ENCODE measurements at places on chromosomes 2 and 18.

DNA sequence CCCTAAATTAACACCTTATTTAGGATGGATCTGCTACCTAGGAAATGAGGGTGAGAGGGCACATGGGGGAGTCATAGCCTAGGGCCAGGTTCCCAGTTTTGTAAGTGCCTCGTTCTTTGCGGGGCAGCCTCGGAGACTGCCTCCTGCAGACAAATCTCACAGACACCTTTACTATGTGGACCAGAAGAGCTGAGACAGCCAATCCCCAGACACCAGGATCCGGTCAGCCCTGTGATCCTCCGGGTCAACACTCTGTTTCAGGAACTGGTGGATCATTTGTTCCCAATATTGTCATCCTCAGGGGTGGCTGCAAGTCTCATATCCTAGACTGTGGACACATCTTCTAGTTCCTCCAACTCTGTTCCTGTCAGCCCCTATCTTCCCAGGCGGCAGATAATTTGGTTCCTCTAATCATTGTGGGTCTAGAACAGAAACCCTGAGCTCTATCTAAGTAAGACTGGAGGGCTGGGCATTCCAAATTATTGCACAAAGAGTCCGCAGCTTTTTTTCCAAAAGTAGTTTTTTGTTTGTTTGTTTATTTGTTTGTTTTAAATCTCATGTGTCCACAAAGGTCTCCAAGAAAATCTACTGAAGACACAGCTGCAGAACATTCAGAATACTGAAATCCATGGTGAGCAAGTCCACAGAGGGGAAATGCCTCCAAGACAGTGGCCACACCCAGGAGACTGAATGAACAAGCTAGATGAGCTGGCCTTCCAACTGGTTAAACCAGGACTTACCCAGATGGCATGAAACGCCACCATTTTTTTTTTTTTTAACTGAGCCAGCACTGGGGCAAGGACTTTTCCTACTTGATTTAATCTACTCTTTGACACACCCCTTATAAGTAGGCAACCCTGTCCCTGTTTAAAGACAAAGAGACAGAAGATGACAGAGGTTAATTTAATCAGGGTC is 6.2 kb upstream of the GDF7 start:
- DNase-seq: no peak

DNA sequence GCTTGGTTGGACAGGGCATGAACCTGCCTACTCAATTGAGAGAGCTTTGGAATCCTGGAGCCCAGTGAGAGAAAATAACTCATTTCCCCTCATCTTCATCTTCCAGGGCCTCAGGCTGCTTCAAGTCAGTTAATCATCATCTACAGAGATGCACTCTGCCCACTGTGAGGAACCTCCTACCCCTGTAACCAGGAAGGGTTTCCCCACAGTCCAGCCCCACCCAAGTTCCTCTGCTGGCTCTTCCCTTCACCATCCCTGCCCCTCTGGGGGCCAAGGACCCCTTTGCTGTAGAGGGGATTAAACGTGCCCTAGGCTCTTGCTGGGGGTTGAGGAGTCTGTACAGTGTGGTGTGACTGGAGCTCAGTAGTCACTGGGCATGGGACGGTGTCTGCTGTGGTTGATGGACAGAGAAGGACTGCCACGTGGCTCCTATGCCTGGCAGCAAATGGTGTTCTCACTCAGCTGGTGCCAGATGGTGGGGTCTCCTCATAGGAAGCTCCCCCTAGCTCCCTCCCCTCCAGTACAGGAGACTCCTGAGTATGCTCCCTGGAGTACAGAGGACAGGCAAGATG is 29.5 kb upstream of the LGALSL start:
- DNase-seq: no peak

- DNase-seq: no peak
Measured at GRCh38 chr2:221423210-221423804, 148.8 kb downstream of the EPHA4 start.

GRCh38 chr2:1305342-1306013 is 107.8 kb upstream of the TPO start:
- no peak for DNase-seq

- no peak for DNase-seq
Measured at GRCh38 chr18:14075196-14075595, 57.0 kb downstream of the ZNF519 start.

DNA sequence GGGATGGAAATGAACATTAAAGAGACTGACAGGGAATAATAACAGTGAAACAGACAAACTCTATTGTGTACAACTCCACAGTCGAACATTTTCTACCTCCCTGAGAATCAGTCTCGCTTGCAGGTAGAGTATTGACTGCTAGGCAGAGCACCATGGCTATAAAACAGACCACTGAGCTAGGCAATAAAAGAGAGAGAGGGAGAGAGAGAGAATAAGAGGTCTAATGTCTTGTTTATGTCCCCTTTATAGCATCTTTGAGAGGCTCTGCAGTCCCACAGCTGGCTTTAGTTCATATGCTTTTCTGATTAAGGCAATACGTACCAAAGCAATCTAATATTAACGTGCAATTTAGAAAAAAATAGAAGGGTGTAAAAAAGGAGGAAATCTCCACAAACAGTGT is 652.6 kb downstream of the NRXN1 start:
- DNase-seq: no peak

- DNase-seq: no peak
Measured at GRCh38 chr2:168147830-168148794, 99.3 kb downstream of the STK39 start.

GRCh38 chr2:47905386-47906156 is 727 bp downstream of the FBXO11 start:
- peak; percentile 23 for DNase-seq

- DNase-seq: no peak
Measured at GRCh38 chr2:57981083-57981768, 65.4 kb upstream of the VRK2 start.

DNA sequence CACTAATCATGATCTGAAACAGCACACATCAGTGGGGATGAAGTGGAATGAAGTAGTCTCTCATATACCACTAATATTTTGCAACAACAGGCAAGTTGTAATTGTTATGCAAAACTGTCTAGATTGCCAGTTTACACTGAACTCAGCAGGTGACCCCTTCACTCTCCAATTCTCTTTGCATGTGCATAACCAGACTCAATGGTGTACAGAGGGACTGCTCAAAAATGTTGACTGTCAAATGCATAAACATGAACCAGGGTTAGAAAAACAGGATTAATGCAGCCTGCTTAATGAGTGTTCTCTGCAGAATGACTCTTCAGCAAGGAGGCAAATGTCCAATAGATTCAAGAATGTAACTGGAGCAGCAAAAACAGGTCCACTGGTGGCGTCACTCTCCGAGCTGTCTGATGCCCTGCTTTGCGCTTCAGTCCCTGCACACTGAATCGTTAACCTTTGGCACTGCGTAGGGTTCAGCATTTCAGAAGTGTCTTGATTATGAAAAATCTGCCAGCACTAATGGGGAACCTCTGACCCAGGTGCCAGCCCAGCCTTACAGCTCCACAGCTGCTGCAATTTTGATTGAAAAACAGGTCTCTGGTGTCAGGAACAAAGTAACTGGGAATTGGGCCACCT is 209.3 kb downstream of the TDRD15 start:
- DNase-seq: no peak

- no peak for DNase-seq
Measured at GRCh38 chr2:53498210-53498609, 269.4 kb upstream of the CHAC2 start.

- no peak for DNase-seq
Measured at GRCh38 chr2:13768274-13768673, 864.2 kb upstream of the LRATD1 start.

DNA sequence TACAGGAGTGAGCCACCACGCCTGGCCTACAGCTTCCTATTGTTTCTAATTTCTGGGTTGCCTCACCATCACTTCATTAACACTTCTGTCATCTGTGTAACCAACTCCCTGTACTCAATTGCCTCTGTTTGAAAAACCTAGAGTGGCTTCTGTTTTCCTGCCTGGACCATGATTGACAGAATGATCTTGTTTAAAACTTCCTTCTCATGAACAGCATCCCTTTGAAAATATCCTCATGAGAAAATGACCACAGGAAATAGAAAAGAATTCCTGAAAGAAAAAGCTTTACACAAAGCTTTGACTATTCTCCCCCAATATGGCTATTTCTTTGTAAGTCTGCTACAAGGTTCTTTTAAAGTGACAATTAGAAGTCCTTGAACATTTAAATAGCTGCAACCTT is 672.3 kb downstream of the ARHGAP15 start:
- DNase-seq: no peak

All from omental fat pad (tissue), 4 donors.